ENCODE measurements at places on chromosomes 1 and 21. TPM values are rescaled to one million over a fixed set of nuclear protein-coding genes. Genes with fewer than 3 reads are reported as not detected.

ST6GALNAC5 gene
- 18.5 TPM for total RNA-seq

AUNIP gene
- 4.3 TPM for total RNA-seq

HFM1 gene
- 0.18 TPM for total RNA-seq

IL10 gene
- not detected for total RNA-seq

SLC25A34 gene
- total RNA-seq = 1.1 TPM

KLHDC9 gene
- 33.3 TPM for total RNA-seq

FAM72D gene
- total RNA-seq = 0.34 TPM

OXCT2 gene
- total RNA-seq = 1.0 TPM

DNAH14 gene
- total RNA-seq = 16.5 TPM
